ENCODE measurements at places on chromosomes 11 and 22.

- no peak for DNase-seq
These were observed 40.9 kb upstream of the BLID start for GRCh38 chr11:122156940-122157382.

GRCh38 chr22:33076343-33076742, 18.2 kb upstream of the SYN3 start:
- no peak for DNase-seq

GRCh38 chr22:17888855-17889254, 114.6 kb upstream of the BID start:
- DNase-seq, result no peak

DNA sequence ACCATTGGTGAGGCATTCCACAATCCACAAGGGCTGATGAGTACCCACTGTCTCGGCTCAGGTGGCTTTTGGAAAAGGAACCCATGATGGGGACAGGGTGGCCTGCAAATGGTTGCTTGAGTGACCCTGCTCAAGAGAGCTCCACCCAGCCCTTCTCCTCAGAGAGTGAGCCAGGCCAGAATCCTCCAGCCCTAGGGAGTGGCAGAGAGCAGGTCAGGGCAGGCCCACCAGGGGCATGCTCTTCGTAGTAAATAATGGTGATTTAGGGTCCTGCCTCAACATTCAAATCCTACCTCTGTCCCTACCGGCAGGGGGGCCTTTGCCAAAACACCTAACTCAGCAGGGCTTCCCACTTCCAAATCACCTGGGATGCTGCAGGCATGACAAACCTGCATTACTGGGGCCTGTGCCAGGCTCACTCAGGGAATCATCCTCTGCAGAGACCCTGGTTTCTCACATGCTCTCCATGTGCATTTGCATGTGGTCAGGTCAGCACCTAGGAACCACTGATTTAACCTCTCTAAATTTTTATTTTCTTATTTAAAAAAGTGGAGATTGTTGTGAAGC, 17.3 kb upstream of the TP53I11 start:
- DNase-seq, result no peak

DNA sequence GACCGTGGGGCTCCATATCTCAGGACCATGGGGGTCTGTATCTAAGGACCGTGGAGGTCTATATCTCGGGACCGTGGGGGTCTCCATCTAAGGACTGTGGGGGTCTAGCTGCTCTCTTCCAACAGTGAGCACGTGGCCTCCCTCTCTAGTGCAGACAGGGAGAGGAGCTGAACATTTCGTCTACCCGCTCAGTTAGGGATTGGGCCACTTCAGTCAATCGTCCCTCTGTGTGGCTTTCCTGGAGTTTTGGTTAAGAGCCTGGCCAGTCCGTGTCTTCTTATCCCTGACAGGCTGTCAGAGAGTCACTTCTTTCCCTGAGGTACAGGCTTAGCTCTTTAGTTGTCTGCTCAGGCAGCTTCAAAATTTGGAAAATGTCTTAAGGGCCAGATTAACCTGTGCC, 3.1 kb downstream of the KRTAP5-1 start:
- DNase-seq, result no peak
